ENCODE measurements at places on chromosomes 12 and 14.

DNA sequence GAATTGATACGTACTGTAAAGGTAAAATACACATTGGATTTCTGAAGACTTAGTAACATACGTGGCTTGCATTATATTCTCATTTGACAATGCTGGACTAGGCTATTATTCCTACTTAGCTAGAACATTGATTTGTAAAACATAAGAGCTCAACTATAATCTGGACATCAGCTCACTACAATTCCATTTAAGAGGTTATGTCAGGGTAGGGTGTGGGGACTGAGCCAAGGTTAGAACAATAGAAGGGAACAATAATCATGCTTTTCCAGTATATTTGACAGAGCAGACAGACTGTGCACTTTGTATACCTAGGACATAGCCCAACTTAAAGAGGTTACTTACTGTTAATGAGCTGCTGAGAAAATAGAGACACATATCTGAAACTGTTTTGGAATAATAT lies 10.8 kb downstream of the ZCRB1 start:
- DNase-seq, result no peak

DNA sequence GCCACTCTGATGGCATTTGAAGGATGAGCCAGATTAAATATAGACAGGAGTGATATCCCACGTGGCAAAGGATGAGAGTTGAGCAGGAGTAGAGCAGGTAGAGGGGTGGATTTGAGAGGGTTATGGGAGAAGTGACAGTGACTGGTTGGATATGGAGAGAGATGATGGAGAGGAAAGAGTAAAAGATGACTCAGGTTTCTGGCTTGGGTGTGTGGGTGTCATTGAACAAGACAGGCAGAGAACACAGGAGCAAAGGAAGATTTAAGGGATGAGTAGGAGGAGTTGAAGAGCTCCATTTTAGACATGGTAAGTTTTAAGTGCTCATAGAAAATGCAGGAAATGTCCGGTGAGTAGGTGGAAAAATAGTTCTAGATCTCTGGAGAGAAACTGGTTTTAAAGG lies 136.9 kb downstream of the EGLN3 start:
- no peak for DNase-seq

- DNase-seq, result no peak
Observed at GRCh38 chr12:95788637-95789036, 1.9 kb downstream of the NTN4 start.

GRCh38 chr12:49094160-49094974 lies at the start of gene DHH:
DHH (minus strand) TSS chr12:49094801; CDS start chr12:49094512, 289 bp downstream.
- no peak for DNase-seq

GRCh38 chr12:113422886-113423669 lies 898 bp downstream of the SDSL start:
- DNase-seq, result no peak

DNA sequence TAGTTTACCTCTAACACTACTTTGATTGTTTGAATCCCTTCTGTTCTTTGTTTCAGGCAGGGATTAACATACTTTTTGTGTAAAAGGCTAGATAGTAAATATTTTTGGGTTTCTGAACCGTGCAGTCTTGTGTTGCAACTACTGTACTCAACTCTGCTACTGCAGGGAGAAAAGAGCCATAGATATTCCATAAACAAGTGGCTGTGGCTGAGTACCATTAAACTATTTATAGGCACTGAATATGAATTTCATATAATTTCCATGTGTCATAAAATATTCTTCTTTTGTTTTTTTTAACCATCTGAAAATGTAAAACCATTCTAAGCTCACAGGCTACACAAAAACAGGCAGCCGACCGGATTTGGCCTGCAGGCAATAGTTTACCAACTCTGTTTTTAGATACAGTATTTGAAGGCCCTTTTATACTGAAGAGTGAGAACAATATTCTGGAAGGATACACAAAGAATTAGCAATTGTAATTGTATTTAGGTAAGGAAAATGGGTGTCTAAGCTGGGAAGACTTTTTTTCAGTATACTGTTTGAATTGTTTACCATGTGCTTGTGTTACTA lies 15.7 kb downstream of the NR1H4 start:
- no peak for DNase-seq

DNA sequence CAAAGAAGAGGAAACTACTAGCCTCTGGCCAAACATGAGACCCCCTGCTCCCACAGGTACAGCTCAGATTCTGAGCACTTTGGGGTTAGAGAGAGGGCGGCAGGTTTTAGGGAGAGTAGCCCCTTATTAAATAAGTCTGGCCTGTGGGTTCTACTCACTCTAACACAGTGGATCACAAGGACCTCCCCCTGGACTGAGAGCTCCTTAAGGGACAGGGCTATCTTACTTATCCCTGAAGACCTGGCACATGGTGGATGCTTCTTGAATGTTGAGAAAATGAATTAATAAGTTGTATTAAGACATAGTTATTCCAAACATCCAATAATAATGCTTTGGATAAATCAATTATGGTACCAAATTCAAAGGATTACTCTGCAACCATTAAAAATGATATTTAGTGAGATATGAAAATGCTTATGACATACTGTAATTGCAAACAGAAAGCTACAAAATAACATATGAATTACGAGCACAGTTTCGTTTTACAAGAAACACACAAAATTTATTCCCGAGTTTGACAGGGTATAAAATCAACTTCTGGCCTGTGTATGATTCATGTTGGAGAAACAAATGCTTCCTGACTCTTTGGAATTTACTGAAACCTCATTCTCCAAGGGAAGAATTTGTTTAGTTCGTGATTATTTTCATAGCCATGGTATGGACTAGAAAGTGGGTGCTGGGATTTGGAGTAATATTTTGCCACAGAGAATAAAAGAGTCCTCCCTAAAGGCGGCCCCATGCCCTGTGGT lies 59.3 kb upstream of the BDKRB2 start:
- DNase-seq, result no peak

- no peak for DNase-seq
Observed at GRCh38 chr12:114686426-114686772, 2.4 kb upstream of the TBX3 start.

- no peak for DNase-seq
Observed at GRCh38 chr12:104604070-104604994, 147.6 kb downstream of the CHST11 start.

DNA sequence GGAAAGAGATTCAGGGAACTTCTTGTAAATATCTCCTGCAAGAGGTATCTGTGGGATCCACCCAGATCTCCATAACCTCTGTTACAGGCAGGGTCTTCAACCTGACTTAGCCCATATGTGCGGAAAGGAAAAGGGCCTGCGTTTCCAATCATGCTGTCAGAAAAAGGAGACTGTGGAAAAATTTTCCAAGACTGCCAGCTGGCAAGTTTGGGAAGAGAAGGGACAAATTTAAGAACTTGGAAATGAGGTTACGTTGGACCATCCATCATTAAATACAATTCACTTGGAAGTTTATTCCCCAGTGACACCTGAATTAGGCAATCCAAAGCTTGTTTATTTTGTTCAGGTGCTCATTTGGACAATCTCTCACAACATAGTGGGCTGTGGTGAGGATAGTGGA lies 13.9 kb downstream of the PTHLH start:
- DNase-seq, result no peak

- no peak for DNase-seq
Observed at GRCh38 chr14:38904959-38905358, 198.1 kb downstream of the SEC23A start.

DNA sequence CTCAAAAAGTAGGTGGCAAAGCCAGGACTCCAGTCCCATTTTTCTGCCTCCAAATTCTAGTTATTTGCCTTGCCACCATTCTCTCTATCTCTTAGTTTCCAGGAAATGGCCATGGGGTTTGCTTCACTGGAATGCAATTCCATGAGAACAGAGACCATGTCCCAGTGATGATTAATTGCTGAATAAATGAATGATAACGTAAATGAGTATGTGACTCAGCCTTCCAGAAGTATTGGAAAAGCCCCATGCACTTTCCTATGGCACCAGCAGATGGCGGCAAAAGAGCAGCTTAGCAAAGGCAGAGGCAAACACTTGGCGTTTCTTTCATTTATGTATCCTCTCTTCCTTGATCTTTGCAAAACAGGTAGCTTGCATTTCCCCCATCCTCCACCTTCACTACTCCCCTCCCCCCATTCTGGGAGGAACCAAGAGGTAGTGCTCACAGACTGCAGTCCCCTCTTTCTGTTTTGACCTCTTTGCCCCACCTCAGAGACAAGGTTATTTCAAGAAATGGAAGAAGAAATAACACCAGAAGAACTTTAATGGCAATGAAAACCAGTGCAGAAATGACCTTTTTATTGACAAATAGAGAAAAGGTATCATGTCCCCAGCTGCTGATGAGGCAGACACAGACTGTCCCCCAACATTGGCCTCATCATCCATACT lies 21.3 kb downstream of the TBX3 start:
- DNase-seq, result peak; percentile 44

GRCh38 chr14:101453225-101453624 lies 108.1 kb upstream of the DIO3 start:
- DNase-seq, result no peak

GRCh38 chr12:66365718-66366490 lies 63.6 kb downstream of the HELB start:
- no peak for DNase-seq

DNA sequence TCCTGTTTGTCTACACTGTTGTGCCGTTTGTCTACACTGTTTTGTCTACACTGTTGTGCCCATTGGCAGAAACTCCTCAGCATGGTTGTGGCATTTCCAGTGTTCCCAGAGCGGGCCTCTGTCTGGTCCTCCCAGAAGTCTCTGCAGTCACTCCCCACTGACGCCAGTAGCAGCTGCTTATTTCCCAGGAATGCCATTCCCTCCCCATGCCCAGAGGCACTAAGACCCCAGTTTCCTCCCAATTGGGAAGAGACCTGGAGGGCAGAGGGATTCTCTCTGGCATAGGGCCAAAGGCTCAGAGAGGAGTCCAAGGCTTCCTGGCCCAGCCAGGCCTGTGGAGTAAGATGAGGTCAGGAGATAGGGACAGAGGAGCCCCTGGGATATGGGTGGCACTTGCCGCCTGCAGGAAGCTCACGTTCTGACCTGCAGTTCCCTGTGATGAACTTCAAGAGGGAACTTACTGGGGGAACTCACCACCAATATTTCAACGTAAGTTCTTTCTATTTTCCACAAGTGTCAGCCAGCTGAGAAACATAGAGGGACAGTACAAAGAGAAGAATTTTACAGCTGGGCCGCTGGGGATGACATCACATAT lies 69.1 kb downstream of the TNFAIP2 start:
- DNase-seq, result no peak

DNA sequence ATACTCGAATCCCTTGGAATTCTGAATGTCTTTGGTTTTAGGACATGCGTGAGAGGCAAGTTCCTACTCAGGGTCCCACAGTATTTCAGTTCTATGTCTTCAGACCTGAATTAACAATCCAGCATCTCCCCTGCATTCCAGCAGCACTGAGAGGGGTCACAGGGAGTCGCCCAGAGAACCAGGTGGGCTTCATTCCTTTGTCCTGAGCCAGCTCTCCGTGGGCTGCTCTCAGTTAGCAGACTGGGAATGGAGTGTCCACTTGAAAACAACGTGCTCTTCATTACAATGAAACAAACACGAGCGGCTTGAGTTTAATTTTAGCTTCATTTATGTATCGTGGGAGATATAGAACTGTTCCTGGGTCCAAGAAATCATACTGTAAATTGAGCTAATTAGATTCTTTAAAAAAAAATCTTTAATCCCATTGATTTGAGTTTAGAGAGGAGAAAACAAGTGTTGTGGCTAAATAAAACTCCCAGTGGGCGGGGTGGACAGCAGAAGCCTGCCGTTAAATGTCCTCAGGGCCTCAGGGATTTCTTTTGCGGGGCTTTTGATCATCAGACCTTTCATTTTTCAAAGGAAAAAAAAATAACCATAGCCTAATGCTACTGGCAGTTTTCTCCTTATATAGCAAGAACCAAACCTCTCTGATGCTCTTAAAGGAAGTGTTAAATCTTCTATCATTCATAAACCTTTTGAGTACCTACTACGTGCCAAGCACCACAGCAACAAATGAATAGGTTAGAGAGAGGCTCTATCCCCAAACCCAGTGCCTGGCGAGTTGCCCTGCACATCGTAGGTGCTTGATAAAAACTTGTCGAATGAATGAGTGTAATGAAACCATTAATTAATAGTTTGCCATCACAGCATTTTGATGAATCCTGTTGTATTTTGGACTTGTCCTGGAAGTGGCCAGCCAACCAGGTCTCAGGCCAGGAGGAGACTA lies 140.4 kb downstream of the CHST11 start:
- DNase-seq, result no peak

- DNase-seq, result no peak
Observed at GRCh38 chr14:23020143-23021128, 10.5 kb upstream of the C14orf93 start.

- DNase-seq, result no peak
Observed at GRCh38 chr12:41684997-41685396, 459.7 kb downstream of the GXYLT1 start.

DNA sequence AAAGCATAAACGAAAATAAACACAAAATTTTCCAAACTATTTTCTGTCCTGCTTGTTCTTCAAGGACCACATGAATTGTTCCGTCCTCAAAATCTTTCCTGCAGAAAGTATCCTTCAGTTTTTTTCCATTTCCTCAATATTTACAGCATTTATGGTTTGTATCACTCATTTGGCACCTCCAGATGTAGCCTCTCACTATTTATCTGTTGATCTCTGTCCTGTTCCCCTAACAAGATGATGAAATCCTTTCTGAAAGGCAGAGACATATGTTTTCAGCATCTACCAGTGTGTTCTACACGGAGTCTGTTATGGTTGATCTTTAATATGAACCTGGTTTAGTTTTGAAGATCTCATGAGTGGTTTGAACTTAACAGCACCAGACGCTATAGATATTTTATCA lies 490.2 kb downstream of the NELL2 start:
- DNase-seq, result no peak

GRCh38 chr14:91406982-91407381 lies 10.6 kb downstream of the CCDC88C start:
- DNase-seq, result no peak

DNA sequence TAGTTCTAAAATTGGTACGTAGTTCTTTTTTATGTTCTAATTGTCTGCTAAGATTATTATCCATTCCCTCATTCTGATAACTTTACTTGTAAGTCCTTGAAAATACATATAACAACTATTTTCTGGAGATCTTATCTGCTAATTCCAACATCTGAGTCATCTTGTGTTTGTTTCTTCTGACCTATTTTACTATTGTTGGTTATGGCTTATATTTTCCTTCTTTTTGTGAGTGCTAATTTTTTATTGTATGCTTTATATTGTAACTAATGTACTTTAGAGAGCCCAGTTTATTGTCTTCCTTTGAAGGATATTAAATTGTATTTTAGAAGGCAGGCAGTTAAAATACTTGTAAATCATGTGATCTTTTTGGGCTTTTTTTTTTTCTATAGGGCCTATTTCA lies 149.3 kb upstream of the LRFN5 start:
- no peak for DNase-seq

- no peak for DNase-seq
Observed at GRCh38 chr14:58805057-58805456, 167.3 kb downstream of the DACT1 start.

DNA sequence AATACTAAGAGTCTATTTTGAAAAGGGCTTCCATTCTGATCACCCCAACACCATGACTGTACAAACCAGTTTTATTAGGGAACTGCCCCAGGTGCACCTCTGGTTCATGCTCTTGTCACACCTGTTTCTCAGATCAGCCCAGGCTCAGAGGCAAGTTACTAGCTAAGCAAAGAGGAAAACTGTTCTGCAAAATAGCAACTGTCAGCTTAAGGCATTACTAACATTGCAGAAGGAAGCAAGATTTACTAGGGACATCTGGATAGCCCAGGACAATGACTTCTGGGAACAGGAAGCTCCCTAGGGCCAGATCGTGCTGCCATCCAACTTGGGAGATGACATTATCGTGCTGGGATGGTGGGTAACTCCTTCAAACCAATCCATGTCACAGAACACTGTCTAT lies 30.1 kb downstream of the ANAPC7 start:
- no peak for DNase-seq
